ENCODE measurements at places on chromosomes 16 and 17. TPM values are rescaled to one million over a fixed set of nuclear protein-coding genes. Genes with fewer than 3 reads are reported as not detected.

Gene NHERF2
- total RNA-seq: 23.5 TPM

GRCh38 chr16:54954220-54954619 lies 23.6 kb downstream of the IRX5 start:
- no peak for DNase-seq

Gene AOC3
- 134 TPM for total RNA-seq

Gene C16orf96
- under 0.01 TPM for total RNA-seq

DNA sequence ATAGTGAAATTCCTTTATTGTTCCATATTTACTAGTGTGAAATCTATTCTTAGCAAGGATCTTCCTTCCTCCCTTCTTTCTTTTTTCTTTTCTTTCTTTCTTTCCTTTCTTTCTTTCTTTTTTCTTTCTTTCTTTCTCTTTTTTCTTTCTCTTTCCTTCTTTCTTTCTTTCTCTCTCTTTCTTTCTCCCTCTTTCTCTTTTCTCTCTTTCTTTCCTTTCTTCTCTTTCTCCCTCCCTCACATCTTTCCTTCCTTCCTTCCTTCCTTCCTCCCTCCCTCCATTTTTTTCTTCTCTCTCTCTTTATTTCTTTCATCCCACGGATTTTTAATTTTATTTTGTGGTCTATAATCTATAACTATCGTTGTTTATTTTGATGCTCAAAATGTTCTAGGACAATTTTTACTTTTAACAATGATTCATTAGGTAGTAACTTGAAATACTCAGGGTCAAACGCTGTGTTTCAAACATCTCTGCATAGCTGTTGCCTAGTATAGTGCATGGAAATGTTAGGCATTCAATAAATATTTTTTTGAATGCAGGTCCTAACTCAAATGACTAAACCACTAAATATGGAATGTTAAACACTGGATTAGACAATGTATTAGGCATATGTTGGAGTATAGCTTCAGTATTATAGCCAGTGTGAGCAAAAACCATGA lies 178.3 kb downstream of the MAP2K6 start:
- no peak for DNase-seq

Gene KRTAP4-7
- total RNA-seq: not detected

DNA sequence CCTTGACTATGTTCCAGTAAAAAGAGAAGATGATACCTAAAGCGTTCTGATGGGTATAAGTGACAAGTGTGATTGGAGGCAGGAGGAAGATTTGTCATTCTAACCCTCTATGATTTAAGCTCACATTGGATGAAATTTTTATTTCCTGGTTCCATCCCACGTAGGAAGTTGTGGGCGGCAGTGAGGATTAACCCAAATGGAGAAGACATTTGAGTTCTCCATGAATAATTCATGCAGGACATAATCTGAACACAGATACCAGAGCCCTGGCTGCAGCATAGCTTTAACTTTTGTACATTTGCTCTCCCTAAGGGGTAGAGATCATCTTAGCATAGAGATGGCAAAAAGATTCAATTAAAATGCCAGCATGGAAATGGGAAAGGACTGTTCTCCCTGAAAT lies 146.3 kb downstream of the SLC39A11 start:
- DNase-seq: no peak

Gene HAP1
- 0.71 TPM for total RNA-seq
